ENCODE measurements at places on chromosomes 2 and 18.

DNA sequence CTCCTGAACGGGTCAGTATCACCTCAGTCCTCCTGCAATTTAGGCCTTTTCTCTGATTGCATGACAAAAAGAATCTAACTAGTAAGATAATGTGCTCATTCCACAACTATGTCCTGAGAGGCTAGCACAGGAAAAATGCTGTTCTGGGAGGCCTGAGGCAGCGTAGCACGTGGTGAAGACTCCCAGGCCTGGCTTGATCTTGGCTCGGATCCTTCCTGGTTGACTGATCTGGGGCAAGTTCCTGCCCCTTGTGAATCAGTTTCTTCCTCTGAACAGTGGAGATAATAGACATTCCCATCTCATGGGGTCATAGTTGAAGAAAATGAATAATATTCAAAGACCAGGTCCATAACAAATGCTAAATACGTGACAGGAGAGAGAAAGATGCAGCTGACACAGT, 12.3 kb downstream of the FBLN7 start:
- no peak for DNase-seq

DNA sequence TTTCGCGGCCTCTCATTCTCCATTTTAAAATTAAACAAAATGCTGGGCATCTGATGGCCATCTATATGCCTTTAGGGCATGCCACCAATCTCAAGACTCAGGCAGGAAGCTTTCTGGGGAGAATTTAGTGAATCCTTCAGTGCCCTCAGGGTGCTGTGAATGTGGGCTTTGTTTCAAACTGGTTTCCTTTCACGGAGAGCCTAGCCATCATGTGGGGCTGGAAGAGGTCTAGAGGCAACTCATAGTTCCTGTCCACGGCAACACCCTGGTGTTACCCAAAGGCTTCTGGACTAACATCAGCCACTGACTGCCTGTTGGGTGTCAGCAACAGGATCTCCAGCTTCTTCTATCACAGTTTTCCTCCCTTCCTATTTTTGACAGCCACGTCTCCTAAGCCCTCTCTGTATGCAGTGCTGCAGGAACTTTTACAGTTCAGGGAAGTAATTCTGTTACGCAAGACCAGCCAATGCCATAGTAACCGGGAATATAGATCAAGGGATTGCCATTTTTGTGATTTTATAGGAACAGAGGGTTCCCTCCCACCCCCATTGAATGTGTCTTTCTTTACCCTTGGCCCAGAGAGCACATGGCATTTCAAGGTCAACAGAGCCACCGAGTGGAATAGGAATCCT, 7.9 kb upstream of the WDR33 start:
- DNase-seq, result no peak

DNA sequence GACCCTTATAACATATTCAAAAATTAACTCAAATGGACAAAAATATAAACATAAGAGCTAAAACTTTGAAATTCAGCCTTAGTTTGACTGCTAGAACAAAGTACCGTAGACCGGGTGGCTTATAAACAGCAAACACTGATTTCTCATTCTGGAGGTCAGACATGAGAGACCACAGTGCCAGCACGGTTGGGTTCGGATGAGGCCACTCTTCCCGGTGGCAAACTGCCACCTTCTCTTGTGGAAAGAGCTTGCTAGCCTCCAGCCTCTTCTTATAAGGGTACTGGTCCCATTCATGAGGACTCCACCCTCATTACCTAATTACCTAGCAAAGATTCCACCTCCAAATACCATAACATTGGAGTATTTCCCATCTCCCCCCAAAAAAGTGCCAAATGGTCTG, 91.3 kb downstream of the FAM210A start:
- no peak for DNase-seq

GRCh38 chr2:24618680-24619079, 127.6 kb downstream of the NCOA1 start:
- no peak for DNase-seq

DNA sequence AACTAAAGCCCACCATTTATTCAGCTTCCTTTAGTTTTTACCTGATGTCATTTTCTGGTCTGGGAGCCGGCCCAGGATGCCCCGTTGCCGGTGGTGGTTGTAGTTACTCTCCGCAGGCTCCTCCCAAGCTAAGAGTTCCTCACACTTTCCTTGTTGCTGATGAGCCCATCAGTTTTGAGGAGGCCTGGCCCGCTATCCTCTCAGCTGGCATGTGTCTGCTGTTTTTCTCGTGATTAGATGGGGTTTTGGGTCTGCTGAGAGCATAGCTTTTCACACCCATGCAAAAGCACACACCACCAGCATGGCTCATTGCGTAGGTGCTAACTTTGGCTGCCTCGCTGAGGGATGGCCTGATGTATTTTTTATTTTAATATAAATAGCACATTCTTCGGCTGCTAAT, 72.1 kb downstream of the PSMG2 start:
- no peak for DNase-seq

GRCh38 chr18:26477828-26478466, 70.4 kb downstream of the KCTD1 start:
- no peak for DNase-seq

DNA sequence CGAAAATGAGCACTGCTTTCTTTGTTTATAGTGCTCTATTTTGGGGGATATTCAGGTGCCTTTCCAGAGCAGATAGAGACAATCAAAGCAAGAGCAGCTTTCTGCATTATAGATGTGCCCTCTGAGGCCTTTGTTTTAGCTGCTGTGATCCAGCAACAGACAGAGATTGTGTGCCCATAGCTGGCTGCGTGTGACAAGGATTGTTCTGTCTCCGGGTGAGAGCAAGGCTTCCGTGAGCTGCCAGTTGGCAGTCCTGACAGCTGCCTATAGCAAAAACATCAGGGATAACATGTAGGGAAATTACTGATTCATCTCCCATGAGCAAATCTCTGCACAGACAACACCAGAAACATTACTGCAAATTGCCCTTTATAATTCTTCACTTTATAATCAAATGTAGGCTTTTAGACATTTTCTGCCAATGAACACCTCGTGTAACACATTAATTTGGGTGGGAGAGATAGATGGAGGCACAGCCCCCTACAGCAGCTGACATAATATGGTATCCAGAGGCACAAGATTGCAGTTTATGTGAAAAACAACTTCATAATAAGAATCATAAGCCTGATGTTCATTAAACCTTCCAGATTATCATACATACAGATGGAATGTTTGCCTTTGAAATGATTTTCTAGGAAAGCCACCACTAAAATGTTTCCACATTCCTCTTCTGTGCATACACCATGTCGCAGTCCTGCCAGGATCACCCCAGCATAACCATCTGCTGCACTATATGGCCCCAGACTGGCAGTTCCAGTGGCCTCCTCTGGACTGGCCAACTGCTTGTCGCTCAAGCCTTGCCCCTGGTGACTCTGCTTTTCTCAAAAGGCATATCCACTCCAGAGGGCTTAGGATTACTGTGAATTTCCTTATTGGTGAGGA, 131.2 kb downstream of the TRIB2 start:
- DNase-seq, result no peak

- no peak for DNase-seq
These were observed 278.8 kb upstream of the MEIS1 start for GRCh38 chr2:66156171-66156570.

- DNase-seq, result no peak
These were observed 43.4 kb downstream of the FEZ2 start for GRCh38 chr2:36554531-36554930.

GRCh38 chr2:38508311-38509039, 94.3 kb downstream of the HNRNPLL start:
- DNase-seq, result peak; percentile 54

- DNase-seq, result no peak
These were observed 106.8 kb downstream of the SLC39A10 start for GRCh38 chr2:195763866-195764265.

- no peak for DNase-seq
These were observed 502 bp downstream of the MERTK start for GRCh38 chr2:111898703-111899514.

- DNase-seq, result no peak
These were observed 386.2 kb downstream of the GALR1 start for GRCh38 chr18:77635858-77636257.

GRCh38 chr18:44726059-44726421, 45.4 kb downstream of the SETBP1 start:
- DNase-seq, result no peak

GRCh38 chr2:234308813-234309195, 188.1 kb downstream of the ARL4C start:
- DNase-seq, result peak; percentile 29

DNA sequence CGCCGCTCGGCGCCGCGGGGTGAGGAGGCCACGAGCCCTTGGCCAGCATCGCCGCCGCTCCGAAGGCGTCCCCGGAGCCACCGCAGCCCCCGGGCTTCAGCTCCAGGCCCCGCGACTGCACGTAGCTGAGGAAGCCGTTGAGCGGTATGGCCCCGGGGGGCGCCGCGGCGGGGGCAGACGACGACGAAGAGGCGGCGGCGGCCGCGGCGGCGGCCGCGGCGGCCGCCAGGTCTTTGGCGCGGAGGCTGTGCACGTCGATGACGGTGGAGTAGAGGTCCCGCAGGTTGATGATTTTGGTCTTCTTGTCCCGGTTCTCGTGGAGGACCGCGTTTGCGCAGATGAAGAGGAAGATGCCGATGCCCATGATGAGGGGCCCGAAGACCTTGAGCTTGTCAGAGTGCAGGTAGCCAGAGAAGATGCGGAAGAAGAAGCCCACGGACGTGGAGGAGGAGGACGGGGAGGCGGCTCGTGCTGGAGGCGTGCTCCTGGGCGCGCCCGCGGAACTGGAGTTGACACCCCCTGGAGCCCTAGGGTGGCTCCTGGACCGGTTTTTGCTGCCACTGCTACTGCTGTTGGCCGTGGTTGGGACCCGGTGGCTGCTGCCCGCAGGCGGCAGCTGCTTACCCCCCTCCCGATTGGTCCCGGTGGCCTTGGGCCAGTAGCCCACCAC, 4.0 kb downstream of the TMEM200C start:
- no peak for DNase-seq

GRCh38 chr2:126288362-126288761, 367.6 kb upstream of the GYPC start:
- DNase-seq, result no peak

- no peak for DNase-seq
These were observed 66.0 kb downstream of the RAB10 start for GRCh38 chr2:26099933-26100332.

GRCh38 chr2:241017228-241017940, 19.0 kb downstream of the SNED1 start:
- no peak for DNase-seq

- no peak for DNase-seq
These were observed 610 bp downstream of the SPC25 start for GRCh38 chr2:168889635-168890005.

- no peak for DNase-seq
These were observed 102.8 kb upstream of the PPP1CB start for GRCh38 chr2:28648671-28649395.

DNA sequence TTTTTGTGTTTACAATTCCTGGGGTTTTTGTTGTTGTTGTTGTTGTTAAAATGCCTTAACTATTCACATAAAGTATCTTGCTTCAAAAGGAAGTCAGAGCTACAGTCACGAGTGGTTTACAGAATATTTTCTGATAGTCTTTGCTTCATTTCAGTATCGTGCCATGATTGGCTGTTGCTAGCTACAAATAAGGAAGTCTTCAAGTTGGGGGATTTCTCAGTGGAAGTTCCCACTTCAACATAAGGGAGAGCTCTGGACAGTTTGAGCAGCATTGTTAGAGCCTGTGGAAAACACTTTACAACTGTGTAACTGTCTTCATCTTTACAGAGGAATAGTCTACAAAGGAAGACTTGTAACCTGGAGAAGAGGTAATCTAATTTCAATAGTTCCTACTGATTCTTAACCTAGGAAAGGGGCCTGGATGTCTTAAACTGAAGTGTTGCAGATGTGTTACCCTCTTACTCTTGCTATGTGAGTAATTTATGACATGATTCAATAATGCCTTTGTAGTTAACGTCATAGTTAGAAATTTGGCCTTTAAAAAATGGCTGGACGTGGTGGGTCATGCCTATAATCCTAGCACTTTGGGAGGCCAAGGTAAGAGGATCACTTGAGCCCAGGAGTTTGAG, 23.4 kb upstream of the TANK start:
- DNase-seq, result no peak

DNA sequence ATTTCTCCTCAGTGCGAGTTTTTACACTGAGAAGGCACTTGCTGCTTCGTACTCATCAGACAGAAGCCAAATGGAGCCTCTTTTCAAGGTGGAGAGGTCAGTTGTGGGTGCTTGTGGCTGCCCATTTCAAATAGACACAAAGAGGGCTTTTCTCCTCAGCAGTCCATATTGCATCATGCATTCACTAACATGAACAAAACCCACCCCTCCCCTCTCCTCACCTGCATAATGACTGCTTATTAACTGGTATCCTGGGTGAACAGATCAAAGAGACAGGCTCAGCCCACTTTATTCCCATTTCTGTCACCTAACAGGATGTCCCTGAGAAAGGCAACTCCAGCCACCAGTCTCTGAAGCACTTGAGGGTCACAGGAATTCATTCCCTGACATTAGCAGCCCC, 28.9 kb downstream of the KLF7 start:
- no peak for DNase-seq

GRCh38 chr2:133651861-133652260, 83.6 kb upstream of the NCKAP5 start:
- DNase-seq, result no peak

GRCh38 chr2:201779901-201780673, 646 bp downstream of the ALS2 start:
- DNase-seq, result no peak

DNA sequence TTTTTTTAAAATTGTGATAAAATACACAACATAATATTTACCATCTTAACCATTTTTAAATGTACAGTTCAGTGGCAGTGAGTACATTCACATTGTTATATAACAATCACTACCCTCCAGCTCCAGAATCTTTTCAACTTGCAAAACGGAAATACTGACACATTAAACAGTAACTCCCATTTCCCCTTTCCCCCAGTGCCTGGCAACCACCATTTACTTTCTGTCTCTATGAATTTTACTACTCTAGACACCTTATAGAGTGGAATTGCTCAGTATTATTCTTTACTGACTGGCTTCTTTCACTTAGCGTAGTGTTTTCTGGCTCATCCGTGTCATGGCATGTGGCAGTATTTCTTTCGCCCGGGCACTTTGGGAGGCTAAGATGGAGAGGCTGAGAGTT, 32.6 kb downstream of the FASTKD2 start:
- no peak for DNase-seq

GRCh38 chr2:208354964-208355381, 51.6 kb upstream of the PTH2R start:
- no peak for DNase-seq

DNA sequence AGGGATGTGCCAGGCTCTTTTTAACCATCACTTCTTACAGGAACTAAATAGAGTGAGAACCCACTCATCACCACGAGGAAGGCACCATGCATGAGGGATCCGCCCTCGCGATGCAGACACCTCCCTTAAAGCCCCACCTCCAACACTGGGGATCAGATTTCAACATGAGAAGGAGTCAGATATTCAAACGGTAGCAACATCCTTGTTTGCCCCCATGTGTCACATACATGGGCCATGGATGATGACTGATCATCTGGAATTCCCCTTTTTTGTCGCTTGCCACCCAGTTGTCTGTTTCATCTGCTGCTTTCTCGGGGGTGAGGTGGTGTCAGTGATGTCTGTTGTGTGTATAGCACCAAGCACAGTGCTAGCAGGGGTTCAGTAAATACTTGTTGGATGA, 57.9 kb downstream of the NCK2 start:
- no peak for DNase-seq

All from GM18507 (cell line).